Heart right ventricle (tissue), 16 donors: ENCODE measurements at places on chromosomes 1 and 21. TPM values are rescaled to one million over a fixed set of nuclear protein-coding genes. Genes with fewer than 3 reads are reported as not detected.
A peak's percentile ranks its signal among the peaks of the same experiment; 100 is the strongest.

Gene RCOR3
- total RNA-seq = 43.6 TPM

Gene CLCNKB
- 1.4 TPM for total RNA-seq

Gene EFNA1
- 38.6 TPM for total RNA-seq

Gene NBPF9
- 3.9 TPM for total RNA-seq

Gene COQ8A
- total RNA-seq = 495 TPM

Gene C1QA
- total RNA-seq = 17.6 TPM

Gene PM20D1
- total RNA-seq = 1.8 TPM

Gene MKNK1
- 33.2 TPM for total RNA-seq

Gene MXRA8
- total RNA-seq = 23.3 TPM

Gene RASAL2
- 43.2 TPM for total RNA-seq

Gene OR2L5
- not detected for total RNA-seq

DNA sequence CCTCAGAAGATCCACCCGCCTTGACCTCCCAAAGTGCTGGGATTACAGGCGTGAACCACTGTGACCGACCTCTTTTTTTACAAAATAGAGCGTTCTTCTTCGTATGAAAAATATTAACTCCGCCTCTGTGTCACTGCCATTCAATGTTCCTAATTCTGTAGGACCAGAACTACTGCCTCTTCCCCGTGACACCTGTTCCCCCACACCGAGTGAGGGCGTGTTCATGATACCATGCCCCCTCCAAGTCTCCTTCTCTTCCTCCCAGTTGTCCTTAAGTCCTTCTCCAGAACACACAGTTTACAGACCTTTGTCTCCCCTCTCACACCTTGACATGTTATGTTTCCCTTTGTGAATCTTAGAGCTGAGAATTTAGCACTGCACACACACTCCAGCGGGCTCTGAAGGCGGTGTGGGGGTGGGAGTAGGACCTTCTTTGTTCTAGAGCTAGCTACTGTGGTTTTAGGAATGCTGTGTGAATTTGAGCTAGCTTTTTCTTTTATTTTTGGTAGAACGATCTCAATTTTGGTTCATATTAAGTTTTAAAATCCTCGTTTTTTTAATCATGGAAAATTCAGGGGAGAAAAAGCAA, 82.4 kb upstream of the LPGAT1 start:
- DNase-seq = no peak

DNA sequence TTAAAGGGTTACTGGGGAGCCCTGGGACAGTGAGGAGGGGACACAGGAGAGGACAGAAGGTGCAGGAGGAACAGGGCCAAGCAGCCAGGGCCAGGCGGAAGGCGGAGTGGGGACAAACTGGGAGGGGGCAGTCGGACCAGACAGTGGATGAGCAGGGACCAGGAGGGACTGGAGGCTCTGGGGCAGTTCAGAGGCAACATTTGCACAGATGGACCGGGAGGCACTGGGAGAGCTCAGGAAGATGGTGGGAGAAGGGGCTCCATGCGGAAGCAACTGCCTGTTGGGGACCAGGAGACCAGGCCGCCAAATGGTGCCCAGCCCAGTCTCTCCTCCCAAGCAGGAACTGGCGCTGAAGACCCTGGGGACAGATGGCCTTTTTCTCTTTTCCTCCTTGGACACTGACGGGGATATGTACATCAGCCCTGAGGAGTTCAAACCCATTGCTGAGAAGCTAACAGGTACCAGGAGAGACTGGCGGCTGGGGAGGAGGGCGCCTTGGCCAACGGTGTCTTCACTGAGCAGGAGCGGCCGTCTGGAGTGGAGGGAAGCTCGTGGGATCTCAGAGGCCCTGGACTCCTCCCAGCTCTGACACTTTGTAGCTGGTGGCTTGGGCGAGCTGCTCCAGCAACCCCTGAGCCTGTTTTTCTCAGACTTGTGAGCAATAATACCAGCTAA, 847 bp downstream of the SELENON start:
- no peak for DNase-seq

- DNase-seq = no peak
Observed at GRCh38 chr21:15282665-15283064, 217.9 kb upstream of the NRIP1 start.

- DNase-seq = no peak
Observed at GRCh38 chr1:201004732-201005131, 18.8 kb downstream of the KIF21B start.

GRCh38 chr21:41197582-41197981, 29.6 kb downstream of the BACE2 start:
- DNase-seq = no peak

- DNase-seq = peak; percentile 16
Observed at GRCh38 chr1:63621698-63622097, 28.5 kb downstream of the PGM1 start.

DNA sequence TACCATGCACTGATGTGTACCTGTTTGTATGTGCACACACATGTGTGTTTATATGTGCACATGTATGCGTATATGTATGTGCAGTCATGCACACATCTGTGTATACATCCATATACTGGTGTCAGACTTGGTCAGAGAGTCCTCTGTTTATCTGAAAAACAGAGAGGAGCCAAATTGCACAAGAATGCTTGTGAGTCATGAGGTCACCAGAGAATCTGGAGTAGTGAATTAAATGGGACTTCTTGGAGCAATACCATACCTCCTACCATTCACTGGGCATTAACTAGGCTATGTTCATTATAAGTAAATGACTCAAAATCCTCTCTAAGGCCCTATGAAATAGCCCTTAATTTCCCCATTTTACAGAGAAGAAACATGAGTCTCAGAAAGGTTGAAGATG, 272.1 kb upstream of the C1orf87 start:
- DNase-seq = no peak

DNA sequence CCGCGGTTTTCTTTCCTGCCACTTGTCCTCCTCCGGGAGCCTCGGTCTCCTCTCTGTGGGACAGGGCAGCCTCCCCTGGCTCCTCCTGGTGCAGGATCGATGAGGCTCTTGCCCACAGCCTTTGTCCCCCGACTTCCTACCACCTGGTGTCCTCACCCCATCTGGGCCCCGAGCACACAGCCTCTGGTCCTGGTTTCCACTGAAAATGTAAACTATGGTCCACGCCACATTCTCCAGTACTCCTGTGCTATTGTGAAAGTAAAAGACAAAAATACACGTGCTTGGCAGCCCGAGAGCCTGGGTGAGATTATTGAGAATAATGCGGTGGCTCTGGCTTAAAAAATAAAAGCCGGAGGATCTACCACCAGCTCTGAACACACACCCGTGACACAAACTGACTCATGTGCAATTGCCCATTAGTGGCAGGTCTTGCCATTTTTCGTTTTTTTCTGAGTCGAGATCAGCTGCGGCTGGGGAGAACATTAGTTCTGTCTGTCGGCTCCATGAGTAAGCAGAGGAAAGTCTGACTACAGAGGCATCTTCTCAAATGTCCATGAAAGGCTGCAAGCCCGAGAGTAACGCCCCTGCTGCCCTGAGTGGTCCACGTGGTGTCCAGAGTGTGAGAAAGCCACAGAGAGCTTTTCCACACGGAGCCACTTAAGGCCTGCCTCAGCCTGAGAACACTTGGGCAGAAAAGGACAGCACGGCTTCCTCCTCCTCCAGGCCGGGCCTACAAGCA, 5.7 kb upstream of the COL6A2 start:
- DNase-seq = peak; percentile 49

DNA sequence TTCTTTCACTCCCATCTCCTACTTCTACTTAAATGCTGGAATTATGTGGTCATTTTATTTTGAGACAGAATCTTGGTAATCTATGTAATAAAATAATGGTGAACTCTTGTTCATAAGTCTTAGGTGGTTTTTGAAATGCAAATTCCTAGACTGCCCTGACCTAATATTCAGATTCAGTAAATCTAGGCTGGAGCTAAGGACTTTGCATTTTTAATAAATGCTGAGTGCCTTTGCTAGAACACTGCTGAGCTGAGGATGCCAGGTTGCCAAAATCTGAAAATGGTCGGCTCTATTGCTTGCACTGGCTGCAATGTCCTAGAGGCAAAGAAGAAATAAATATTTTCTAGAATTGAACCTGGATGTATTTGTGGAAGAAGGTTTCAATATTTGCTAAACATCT, 187.4 kb downstream of the HMCN1 start:
- DNase-seq = no peak

- no peak for DNase-seq
Observed at GRCh38 chr21:42336054-42336453, 14.7 kb downstream of the TFF2 start.

DNA sequence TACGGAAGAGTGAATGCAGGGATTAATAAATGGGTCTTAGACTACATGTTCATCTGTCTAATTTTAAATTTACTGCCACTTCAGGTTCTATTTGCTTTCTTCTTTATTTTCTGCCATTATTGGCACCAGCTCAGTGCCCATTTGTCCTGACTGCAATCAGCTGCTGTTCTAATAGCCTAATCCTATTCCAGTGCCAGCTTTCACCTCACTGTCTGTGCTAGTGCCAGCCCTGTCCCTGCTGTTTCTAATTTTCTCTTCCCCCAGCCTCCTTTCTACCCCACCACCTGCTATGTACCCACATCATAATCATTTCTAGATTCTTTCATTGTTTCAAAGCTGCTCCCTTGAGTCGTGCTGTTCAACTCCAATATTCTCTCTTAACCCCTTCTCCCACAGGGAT, 86.4 kb downstream of the KCNK1 start:
- DNase-seq = no peak

DNA sequence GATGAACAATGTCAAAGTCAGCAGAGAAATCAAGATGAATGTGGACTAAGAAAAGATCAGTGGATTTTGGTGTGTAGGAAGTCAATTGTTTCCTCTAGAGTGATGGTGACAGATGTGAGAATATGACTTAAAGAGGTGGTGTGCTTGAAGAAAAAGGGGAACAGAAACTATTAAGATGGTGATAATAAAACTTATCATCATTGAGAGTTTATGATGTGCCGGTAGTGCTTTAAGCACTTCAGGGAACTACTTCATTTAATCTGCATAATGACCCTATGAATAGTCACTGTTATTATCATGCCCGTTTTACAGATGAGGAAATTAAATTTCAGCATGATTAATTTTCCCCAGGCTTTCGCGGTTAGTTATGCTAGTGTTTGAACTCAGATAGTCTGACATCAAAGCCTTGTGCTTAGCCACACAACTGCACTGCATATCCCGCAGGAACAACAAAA, 246.9 kb upstream of the LRRC7 start:
- DNase-seq = no peak

GRCh38 chr1:228555074-228555994, 68.2 kb downstream of the RNF187 start:
- no peak for DNase-seq

DNA sequence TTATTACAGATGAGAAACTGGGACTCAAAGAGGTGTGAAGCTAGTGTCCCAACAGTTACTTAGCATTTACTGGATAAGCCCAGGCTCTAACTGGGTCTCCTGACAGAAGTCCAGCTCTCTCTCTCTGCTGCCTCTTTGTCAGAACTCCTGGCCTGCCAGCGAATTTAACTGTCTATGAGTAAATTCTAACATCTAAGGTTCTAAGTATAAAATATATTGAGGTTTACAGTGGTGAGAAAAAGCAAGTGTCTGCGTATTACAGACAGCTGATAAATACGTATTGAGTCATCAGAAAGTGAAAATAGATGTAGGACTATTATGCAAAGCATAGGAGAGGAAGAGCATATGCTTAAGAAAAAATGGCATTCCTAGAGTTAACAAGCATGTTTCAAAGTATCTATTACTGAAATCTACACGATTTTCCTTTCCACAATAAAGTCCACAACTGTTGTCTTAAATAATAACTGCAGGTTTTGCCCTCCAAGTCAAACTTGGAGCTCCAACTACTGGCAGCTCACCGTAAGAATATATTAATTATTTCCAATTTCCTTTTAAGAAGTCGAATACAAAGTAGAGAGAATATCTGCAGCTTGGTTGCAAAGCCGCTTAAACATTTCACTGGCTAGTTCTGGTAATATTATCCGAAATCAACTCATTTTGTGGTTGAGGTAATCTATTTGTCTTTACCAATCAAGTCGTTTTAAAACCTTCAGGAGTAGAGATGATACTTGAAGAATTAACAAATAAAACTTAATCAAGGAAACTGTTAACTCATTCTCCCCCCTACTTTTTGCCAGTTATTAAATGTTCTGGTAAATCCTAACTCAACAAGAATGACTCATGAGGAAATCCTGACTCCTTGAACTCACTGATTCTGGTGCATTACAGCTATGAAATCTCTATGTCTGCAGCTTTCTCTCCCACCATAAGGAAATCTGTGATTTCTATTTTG, 1.4 kb upstream of the RGS2 start:
- no peak for DNase-seq

DNA sequence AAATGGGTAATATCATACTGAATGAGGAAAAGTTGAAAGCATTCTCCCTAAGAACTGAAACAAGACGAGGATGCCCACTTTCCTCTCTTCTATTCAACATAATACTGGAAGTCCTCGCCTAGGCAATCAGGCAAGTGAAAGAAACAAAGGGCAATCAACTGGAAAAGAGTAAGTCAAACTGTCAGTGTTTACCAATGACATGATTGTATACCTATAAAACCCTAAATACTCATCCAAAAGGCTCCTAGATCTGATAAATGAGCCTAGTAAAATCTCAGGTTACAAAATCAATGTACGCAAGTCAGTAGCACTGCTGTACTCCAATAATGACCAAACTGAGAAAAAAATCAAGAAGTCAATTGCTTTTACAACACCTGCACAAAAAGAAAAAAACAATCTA, 575.8 kb upstream of the PRMT6 start:
- no peak for DNase-seq

DNA sequence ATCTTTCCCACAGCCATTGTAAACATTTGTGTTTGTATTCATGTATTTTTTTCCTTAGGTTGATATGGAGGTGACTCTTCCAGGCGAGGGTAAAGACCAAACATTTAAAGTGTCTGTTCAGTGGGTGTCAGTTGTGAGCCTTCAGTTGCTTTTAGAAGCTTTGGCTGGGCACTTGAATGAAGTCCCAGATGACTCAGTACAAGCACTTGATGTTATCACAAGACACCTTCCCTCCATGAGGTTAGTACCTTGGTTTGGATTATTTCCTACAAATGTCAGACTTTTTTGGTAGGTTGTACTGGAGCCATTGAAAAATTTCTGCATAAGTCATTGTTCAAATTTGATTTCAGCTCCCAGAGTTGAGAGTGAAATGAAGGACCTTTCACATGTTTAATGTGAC, 17.4 kb downstream of the AGO4 start:
- no peak for DNase-seq

DNA sequence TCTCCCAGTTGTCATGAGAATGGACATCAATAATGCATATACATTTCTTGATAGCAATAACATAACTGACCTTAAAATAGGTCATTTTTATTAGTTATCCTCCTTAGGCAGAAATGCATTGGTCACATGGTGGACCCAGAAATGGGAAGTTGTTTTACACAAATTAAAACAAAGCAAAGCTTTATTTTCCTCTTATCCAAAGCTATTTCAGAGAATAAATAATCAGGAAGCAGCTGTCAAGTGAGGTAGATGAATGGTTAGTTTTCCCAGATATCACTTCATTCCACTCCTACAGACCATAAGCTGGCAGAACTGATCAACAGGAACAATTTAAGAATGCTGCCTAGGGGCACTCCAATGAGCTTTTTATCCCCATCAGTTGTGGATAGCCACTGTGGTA, 16.0 kb upstream of the OLIG1 start:
- DNase-seq = no peak

GRCh38 chr1:22643928-22644327, 495 bp downstream of the C1QC start:
- DNase-seq = no peak

GRCh38 chr21:39084979-39085729, 98.1 kb downstream of the PSMG1 start:
- no peak for DNase-seq

- DNase-seq = no peak
Observed at GRCh38 chr1:88239205-88239604, 444.9 kb upstream of the PKN2 start.

- DNase-seq = no peak
Observed at GRCh38 chr1:116175611-116176010, 64.4 kb downstream of the MAB21L3 start.

GRCh38 chr1:20974069-20974468, 187.0 kb upstream of the HP1BP3 start:
- DNase-seq = no peak
